ENCODE measurements at places on chromosomes 7 and 10.

DNA sequence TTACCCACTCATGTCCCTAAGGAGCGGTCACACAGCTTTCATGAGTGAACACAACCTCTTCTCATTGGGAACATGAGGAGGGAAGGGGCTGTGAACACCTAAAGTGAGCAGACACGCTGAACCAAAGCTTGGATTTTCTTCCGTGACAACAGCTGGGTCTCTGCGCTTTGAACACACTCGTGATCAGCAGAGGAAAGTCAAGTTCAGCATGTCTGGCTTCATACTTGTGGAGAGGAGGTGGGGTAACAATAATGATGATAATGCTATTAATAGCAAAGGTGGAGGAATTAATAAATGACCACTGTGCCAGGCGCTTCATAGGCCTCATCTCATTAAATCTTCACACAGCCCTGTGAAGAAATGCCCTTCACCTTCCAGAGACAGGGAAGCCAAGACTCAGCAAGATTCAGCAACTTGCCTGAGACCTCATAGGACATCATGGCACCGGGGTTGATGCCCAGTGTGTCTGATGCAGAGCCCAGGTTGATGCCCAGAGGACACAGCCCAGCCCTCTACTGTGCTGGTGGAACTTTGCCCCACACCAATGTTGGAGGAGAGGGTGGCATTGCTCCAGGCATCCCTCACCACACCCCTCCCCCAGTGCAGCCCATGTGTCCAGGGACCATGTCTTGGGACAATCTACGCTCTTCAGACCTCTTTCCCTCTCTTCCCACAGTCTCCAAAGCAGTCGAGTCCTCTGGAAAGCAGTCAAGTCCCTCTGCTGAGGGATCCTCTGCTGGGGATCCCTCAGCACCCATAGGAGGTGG, 40.6 kb downstream of the GSDME start:
- DNase-seq: no peak

- DNase-seq: no peak
These were observed 27.5 kb downstream of the KCNH2 start for GRCh38 chr7:150950496-150951180.

DNA sequence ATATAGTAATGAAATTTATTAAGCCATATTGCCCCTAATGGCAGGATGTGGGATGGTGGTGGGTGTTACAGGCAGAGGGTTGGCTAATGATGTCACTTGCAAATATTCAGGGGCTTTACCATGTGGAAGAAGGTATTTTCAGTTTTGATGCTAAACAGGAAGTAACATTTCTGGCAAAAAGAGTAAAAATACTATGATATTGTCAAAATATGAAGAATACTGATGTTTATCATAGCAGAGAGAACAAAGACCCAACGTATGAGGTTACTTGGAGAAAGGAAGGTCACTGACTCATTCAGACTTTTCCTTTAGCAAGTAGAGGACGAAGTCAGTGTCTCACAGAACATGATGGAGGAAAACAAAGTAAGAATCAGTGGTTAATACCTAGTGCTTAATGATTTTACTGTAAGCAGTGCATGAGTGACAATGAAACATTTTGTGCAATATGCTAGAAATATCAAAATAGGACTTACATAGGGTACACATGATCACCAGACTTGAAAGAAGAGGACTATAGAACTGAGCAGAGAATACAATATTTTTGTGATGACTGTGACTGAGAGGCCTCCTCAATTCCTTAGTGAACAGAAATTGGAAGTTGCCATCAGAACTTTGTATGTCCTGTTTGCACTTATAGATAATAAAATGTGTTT, 89.7 kb upstream of the STEAP4 start:
- no peak for DNase-seq

GRCh38 chr7:157461573-157462418, 125.0 kb downstream of the DNAJB6 start:
- DNase-seq: no peak

DNA sequence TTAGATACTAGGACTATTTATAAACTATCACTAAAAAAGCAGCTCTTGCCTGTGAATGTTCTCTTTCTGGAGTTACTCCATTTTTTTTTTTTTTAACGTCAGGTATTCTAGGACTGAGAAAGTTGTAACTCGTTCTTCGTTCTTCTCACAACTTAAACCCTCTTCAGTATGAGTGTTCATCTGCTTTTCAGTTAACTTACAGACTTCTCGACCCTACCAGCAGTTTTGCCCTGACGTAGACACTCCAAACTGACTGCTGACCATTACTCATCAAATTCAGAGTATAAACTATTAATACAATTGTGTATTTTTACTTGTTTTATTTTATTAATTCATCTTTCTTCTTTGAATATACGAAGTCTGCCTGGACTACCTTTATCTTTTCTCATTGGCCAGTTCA, 353.1 kb downstream of the GPR37 start:
- DNase-seq: no peak

DNA sequence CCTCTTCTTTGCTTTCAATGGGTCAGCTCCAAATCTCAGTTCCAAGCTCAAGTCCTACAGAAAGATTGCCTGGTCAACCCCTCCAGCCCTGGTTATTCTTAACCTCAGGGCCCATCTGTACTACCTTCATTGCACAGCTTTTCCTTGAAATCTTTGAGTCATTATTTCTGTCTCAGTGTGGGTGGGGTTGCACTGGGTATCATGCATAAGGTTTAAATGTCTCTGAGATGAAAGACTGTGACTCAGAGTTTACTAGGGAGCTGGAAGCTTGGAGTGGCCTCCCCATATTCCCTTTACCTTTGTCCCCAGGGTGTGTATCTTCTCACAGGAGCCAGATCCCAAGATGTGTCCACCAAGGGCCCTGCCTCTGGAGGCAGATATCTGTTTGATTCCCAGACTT, 3.3 kb upstream of the OR6V1 start:
- DNase-seq: no peak

DNA sequence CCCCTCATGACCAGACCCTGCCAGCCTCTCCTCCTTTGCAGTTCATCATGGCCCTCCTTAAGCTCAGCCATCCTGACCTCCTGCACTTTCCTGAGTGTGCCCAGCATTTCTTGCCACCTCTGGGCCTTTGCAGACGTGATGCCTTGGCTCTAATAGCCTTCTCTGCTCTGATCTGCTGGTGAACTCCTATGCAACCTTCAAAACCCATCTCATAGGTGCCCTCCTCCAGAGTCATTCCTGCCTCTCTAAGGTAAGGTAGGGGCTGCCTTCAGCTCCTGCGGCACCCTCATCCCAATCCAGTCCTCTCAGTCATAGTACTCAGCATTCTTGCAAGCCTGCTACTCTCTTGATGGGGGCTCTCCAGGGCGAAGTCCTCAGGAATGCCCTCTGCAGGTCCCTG, 19.3 kb upstream of the ELN start:
- DNase-seq: no peak

GRCh38 chr7:36309716-36310115, 79.9 kb upstream of the ANLN start:
- DNase-seq: no peak

GRCh38 chr10:61454541-61454940, 1.4 kb upstream of the TMEM26 start:
- peak; percentile 54 for DNase-seq

DNA sequence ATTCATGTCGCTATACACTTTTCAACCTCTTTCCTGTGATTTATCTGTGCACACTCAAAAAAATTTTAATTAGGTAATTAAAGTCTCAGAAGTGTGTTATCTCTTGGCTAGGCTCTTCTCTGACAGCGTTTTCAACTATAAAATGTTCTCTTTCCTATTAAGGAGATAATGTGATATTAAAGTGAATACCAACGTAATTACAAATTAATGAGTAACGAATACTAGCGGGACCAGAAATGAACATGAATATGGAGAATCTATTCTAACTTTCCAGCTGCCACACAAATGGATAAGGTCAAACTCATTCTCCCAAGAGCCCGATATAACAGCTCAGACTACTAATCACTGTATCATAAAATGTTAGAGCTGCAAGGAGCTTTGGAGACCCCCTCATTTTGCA, 12.0 kb downstream of the COL1A2 start:
- no peak for DNase-seq

DNA sequence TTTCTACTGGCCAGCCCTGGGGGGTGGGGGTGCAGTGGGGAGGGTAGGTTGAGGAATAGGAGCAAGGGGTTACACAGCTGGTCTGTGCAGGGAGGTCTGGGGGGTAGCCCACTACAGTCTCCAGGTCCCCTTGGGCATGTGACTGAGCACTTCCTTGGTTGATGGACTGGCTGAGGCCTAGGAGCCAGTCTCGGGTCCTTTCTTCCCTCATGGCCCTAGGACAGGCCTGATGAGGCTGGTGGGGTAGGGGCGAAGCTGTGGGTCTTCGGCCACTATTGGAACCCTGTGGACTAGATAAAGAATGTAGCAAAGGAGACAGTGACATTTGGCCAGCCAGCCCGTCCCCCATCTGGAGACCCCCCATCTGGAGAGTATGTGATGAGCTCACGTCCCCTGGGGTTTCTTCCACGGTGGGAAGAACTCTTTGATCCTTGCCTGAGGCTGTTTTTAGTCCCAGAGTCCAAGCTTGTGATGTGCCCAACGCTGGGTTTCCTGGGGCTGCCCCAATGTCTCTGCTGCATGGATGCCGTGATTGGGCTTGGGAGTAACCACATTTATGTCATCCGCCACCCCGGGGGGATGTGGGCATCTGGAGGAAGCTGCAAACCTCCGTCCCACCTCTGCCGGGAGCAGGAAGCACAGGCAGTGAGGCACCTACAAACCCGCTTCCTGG, 20.7 kb downstream of the FAM241B start:
- DNase-seq: no peak

DNA sequence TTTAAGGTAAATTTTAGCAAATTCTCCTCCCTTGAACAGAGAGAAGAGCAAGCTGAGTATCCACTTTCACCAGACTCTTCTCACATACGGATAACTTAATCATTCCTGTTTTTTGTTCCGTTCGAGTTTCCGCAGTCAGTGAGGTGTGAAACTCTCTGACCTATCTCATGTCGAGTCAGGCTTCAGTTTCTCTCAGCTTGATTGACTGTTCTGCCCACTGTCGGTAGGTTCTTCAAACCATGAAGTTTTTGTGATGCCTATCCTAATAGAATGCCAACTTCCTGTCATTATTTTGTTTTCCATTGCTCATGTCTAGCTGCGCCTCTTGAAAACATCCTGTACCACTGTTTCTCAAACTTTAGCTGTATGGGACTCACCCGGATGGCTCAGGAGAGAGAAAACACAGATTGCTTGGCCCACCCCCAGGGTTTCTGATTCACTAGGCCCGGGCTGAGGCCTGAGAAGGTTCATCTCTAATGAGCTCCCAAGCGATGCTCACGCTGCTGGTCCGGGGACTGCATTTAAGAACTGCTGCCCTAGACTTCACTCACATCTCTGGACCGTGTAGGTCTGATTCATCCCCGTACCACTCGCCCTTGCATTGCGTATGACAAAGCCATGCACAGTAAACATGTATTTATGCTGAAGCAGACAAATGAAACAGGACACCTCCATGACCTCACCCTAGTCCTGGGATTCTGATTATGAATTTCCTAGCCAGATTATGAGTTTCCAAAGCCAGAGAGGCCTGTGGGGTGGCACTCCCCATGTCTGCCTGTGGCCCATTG, 208.4 kb upstream of the AGK start:
- no peak for DNase-seq

- DNase-seq: no peak
These were observed 2.3 kb downstream of the COA1 start for GRCh38 chr7:43727003-43727402.

- peak; percentile 77 for DNase-seq
These were observed 101.0 kb upstream of the SVIL start for GRCh38 chr10:29735628-29736365.

DNA sequence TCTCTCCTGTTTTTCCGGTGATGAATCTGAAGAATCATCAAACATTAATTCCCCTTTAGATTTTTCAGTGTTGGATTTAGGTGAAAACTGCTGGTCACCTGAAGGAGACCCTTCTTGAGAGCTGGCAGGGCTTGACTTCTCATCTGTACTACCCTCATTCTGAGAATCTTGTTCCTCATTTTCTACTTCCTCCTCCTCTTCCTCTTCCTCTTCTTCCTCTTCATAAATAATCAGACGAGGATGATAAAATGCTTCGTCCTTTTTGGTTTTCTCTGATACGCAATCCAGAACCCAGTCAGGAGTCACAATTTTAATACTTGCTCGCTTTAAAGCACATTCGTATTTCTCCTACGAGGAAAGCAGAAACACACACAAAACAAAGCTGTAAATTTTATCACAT, 26.9 kb downstream of the PAXIP1 start:
- no peak for DNase-seq

GRCh38 chr10:86450806-86451603, 70.6 kb downstream of the WAPL start:
- no peak for DNase-seq

GRCh38 chr10:26543567-26544306, 105.6 kb downstream of the APBB1IP start:
- no peak for DNase-seq

- no peak for DNase-seq
These were observed 63.3 kb upstream of the JAZF1 start for GRCh38 chr7:28243861-28244260.

DNA sequence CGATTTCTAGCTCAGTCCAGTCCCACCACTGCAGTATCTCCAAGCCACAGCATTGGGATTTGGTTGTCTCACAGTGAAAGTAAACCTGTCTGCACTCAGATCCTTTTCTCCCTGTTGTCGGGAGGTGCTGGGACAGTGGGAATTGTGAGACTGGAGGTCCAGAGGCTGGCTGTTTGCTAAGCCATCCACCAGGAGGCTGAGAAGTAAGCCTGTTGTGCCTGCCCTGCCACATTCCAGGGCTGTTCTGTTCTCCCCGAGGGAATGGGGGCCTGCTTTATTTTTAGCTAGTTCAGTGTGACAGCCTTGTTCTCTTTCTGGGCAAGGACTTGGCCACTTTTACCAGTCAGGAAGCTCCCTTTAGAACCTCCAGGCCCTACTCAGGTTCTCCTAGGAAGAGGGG, 54.9 kb downstream of the HK1 start:
- DNase-seq: no peak

DNA sequence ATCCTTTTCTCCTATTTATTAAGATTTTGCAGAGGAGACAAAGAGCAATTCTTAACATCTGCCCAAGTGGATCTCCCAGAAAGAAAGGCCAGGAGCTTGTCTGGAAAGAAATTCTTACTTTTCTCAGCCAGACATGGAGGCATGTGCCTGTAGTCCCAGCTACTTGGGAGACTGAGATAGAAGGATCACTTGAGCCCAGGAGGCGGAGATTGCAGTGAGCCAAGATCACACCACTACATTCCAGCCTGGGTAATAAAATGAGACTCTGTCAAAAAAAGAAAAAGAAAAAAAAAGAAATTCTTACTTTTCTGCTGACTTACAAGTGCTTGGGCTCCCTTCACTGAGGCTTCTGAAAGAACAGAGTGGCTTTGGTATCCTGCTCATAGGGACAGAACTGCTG, 2.4 kb upstream of the CYP3A43 start:
- no peak for DNase-seq

All from fibroblast of lung (primary cell).